NCI-H345 (cell line): ENCODE measurements at places on chromosomes 11 and 22.

DNA sequence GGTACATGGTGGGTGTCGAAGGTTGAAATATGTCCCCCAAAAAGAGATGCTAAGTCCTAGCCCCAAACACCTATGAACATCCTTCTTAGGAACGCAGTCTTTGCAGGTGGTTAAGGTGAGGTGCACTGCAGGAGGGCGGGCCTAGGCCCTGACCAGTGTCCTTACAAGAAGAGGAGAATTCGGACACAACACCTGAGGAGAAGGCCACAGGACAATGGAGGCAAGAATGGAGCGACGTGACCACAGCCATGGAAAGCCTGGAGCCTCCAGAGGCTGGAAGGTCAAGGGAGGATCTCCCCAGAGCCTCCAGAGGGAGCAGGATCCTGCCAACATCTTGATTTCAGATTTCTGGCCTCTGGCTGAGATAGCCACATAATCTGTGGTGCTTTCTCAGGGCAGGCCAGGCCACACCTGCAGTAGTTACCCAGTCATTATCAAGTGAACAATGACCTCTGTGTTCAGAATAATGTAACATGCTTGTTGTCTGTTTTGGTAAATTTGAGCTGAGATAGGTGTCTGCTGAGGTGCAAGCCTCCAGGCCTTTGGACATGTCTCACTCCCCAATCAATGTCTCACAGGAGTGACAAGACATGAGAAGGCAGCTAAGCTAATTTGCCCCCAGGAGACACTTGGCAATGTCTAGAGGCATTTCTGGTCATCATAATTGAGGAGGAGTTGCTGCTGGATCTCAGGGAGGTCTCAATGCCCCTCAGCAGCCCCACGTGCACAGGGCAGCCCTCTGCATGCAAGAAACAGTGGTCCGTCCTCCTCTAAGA lies 498.9 kb downstream of the BRD1 start:
- no peak for DNase-seq

- DNase-seq = no peak
These were observed 2.7 kb downstream of the SPA17 start for GRCh38 chr11:124676386-124676785.

GRCh38 chr22:40556641-40557040 lies 79.9 kb downstream of the MRTFA start:
- DNase-seq = no peak

DNA sequence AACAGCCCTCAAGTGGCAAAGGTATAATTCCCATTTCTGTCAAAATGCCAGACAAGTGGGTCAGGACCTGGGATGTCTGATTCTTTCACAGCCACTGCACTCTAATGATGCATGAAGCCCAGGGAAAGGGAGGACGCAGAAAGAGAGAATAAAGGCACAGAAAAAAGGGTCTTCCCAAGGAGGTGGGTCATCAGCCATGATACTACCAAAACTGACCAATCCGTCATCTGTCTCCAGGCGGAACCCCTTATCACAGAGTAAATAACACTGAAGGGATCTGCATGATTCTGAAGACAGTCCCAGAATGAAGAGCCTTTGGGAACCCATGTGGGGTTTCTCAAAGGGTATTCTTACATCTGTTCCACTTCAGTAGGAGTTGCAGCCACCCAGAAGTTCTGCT lies 73.8 kb upstream of the OPCML start:
- no peak for DNase-seq

- no peak for DNase-seq
These were observed 27.5 kb downstream of the KCNA4 start for GRCh38 chr11:29989174-29989970.

GRCh38 chr11:86863476-86863875 lies 63.1 kb downstream of the PRSS23 start:
- no peak for DNase-seq

DNA sequence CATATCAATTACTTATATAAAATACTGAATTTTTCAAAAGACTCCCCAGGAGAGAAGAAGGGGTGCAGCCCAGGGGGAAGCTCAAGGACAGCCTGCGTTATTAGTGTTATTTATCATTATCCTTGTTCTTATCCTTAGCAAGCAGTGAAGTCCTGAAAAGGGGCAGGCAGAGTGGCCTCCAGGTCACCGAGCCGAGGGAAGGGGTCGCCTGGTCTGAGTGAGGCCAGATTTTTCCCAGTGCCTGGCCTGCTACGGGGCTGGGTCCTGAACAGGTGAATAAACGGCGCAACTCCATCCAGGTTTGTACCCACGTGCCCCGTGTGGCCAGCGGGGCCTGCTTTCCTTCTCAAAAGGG lies 123.7 kb downstream of the BRD1 start:
- no peak for DNase-seq

DNA sequence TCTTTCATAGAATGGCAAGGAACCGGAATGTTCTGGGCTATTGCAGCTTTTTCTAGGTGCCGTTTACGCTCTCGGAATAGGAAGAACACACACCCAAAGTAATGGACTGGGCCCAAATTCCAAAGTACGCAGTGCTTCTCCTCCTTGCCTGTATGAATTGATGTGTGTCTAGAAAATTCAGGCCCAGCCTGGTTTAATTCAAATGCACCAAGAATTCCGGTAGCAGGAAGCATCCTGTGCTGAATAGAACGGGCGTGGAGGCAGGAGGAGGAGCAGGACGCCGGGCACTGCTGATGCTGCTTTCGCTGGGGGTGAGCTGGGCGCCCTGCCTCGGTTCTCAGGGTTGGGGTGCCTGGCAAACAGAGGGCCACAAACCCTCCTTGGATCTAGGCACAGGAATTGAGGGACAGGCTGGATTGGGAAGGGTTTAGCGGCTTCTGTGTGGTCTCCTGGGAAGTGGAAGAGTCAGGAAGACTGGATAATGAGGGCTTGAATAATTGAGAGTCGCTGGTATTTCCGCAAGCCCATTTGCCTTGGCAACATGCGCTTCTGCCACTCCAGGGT lies 2.0 kb downstream of the PARVB start:
- DNase-seq = no peak

DNA sequence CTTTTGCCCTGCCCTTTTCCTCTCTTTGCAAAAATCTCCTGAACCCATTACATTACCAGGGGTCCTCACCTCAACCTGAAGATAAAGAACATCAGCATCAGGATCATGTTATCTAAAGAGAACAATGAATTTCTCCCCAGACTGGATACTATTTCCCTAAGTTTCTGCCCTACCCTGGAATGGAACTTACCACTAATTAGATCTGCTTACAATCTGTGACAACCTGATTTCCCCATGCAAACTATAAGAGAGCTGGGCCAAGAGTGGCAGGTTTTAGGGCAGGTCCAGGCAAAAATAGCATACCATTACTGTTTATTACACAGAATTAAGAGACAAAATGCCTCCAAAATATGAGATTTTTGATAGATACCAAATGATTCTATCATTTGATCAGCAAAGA lies 58.0 kb upstream of the GDPD4 start:
- DNase-seq = no peak

DNA sequence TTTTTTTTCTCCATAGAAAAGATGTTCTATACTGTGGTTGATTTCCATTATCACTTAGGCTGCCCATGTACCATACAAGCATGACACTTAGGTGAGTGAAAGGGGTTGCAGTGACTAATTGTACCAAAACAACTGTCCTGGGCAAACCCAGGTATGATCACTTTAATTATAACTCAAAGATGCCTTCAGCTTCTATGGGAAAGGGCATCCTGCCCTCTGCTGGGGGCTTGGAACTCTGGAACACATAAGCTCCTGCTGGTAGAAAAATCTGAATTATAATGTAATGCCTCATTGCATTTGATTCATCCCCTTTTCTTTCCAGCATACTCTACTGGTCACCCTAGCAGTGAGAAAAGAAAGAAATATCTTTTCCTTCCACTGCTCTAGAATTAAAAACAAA lies 206.3 kb downstream of the DDX10 start:
- DNase-seq = peak; percentile 4
